ENCODE measurements at places on chromosomes 4 and X.

GRCh38 chr4:2040391-2041238 is 18.5 kb upstream of the NAT8L start:
- DNase-seq: no peak

GRCh38 chrX:34521563-34521962 is 135.5 kb downstream of the TMEM47 start:
- DNase-seq: no peak

DNA sequence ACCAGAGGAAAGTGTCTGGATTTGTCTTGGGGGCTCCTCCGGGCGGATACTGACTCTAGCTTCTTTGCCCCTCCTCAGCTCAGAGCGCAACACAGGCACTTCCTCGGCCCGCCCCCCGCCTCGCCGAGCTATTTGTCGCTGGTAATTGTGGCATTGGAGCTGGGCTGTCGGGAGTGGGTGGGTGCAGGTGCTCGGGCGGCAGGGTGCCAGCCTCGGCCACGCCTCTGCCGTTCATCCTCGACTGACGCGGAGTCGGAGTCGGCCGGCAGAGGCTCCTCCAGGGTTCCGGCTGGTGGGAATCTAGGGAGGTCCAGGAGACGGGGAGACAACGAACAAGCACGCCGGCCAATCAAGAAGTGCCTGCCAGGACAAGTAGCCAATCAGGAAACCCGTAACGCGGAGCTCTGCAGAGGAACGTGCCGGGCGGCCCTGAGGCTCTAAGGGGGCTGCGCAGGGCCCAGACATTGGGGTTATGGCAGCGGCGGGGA is 3.9 kb upstream of the SYN1 start:
- no peak for DNase-seq

GRCh38 chrX:81205551-81205950 is 3.6 kb downstream of the SH3BGRL start:
- no peak for DNase-seq

- DNase-seq: peak; percentile 2
These were observed 169.8 kb downstream of the CLCN4 start for GRCh38 chrX:10326578-10326977.

DNA sequence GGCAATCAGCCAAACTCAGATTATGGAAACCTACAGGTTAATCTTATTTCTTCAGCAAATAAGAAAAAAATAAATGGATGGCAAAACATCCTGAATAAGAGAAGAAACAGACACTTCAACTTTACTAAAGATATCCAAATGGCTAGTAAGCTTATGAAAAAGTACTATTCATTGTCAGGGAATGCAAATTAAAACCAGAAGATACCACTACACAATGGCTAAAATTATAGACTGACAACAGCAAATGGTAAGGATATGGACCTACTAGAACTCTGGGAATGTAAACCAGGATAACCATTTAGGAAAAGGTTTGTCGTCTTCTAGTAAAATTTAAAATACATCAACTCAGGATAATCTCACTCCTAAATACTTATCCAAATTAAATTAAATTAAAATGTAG is 24.3 kb downstream of the GRSF1 start:
- no peak for DNase-seq
